Diencephalon (tissue), 1 donor: ENCODE measurements at places on chromosomes 5 and 9. TPM values are rescaled to one million over a fixed set of nuclear protein-coding genes. Genes with fewer than 3 reads are reported as not detected.

The PTPA gene
- total RNA-seq = 67.6 TPM

The PCDHB4 gene
- total RNA-seq = 5.3 TPM

The SFXN1 gene
- total RNA-seq = 96.4 TPM

The FBN2 gene
- total RNA-seq = 9.0 TPM

The CDC25C gene
- 2.1 TPM for total RNA-seq

The AK8 gene
- 3.5 TPM for total RNA-seq

The CCDC180 gene
- total RNA-seq = 16.1 TPM

The IFNA21 gene
- not detected for total RNA-seq

The NDFIP1 gene
- 231 TPM for total RNA-seq

The SHB gene
- total RNA-seq = 13.4 TPM

The SIT1 gene
- total RNA-seq = not detected
